ENCODE measurements at places on chromosomes 11 and 22.

DNA sequence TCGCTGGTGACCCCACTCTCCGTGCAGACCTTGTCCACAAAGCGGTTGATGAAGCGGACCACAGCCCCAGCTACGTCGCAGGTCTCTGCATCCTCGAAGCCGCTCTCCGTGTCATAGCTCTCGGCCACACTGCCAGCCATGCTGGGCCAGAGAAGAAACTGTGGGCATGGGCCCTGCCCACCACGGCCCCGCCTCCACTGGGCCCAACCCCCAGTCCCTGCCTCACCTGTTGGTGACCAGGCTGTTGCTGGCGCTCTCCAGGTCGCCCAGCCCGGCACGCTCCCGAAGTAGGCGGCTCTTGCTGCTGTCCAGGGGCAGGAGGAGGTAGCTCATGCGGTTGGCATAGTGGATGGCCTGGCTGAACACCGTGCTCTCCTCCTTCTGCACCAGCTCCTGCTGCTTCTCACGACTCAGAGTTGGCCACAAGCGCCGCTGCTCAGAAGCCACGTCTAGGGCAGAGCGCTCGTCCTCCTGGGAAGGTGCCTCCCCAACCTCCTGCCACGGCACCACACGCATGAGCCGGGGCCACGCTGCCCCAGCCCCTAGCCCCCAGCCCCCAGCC, 12.8 kb downstream of the SBF1 start:
- DNase-seq: no peak

- no peak for DNase-seq
Observed at GRCh38 chr11:57610170-57610569, 12.7 kb downstream of the SERPING1 start.

DNA sequence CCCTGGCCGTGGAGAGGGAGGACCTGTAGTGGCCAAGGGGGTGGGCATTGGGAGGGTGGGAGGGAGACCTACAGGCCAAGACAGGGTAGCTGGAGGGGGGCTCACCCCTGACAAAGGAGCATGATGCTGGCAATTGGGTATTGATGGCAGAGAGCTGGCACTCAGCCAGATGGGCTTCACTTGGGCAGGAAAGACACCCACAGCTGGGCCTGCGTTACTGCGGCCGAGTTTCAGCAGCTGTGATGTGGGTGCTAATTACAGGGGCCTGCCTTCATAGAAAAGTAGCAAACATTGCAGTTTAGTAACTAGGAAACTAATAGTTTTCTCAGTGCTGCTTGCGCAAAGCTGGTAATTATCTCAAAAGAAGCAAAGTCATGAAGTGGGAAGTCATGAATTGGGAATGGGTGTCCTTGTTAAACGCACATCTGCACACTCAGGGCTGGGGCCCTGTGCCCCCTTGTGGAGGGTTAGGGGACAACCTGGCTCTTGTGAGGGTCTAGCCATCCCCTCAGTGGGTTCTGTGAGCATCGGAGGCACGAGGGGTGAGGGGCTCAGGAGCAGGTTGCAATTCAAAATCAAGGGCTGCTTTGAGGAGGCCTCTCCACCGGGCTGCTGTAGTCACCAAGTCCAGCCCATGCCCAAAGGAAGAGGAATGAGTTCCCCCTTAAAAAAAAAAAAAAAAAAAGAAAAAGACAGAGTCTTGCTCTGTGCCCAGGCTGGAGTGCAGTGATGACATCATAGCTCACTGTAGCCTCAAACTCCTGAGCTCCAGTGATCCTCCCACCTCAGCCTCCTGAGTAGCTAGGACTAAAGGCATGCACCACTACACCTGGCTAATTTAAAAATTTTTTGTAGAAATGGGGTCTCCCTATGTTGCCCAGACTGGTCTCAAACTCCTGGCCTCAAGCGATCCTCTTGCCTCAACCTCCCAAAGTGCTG, 24.4 kb upstream of the TXNRD2 start:
- peak; percentile 39 for DNase-seq

DNA sequence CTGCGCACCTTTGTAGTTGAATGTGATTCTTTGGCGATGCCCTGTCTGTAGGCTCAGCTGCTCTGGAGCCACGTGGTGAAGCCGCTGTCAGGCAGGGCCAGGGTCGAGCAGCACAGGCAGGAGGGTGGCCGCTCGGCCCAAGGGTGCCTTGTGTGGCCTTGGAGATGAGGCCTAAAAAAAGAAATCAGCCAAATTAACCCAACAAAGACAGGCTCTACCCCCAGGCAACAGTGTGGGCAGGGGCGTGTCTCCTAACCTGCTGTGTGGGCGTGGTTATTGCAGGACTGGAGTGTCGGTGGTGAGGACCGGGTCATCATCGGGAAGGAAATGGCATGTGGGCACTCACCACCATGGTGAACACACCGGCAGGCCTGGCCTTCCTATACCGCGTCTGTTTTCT, 34.3 kb downstream of the CTTN start:
- DNase-seq: no peak

- DNase-seq: no peak
Observed at GRCh38 chr11:92758241-92758780, 211.1 kb upstream of the MTNR1B start.

DNA sequence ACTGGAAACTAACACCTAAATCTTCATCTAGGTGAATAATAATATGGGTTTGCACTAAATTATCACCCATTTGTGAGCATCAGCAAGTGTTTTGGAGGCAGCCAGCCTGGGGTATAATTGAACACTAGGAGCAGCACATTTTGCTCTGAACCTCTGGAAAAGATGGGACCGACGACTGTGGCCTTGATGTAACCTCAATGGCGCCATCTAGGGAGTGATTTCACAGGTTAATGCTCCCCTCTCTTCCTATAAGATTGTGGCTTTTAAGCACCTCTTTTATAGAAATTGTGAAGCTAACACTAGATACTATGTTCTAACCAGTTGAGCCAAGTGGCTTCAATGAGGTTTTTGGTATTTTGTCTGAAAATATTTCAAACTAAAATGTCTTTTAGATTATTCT, 203.7 kb downstream of the NELL1 start:
- DNase-seq: peak; percentile 31

GRCh38 chr22:37373451-37373850, 53.8 kb downstream of the ELFN2 start:
- DNase-seq: no peak

DNA sequence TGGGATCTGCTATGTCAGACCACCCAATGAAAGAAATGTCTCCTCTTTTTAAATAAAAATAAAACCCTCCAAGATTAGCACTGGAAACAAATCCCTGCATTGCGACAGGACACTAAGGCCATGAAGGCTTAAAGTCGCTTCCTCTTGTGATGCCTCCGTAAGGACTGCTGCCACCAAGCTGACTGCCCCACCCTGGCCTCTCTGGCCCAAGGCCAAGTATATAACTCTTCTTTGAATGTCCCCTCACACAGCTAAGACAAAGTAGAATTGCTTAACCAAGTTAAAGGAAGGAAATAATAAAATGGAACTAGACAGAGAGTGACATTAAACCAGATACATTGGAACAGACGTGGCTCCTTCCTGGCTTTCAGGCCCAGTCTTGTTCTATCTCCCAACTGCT, 7.5 kb upstream of the NRGN start:
- DNase-seq: peak; percentile 53

DNA sequence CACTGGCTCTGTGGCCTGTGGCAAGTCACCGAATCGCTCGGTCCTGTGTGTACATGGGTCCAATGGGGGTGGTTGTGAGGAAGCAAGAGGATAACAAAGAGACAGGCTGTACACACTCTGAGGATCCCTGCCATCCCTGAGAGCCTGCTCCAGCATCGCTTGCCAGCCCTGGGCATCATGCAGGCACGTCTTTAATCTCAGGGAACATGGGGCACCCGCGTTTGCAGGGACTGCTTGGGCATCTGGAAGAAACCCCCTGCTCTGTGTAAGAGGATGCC, 1.3 kb upstream of the C1QTNF5 start:
- DNase-seq: no peak

- peak; percentile 46 for DNase-seq
Observed at GRCh38 chr11:65575568-65576231, at the start of gene EHBP1L1. Gene EHBP1L1 (plus strand): TSS chr11:65576053. CDS start chr11:65576303, 250 bp downstream.

DNA sequence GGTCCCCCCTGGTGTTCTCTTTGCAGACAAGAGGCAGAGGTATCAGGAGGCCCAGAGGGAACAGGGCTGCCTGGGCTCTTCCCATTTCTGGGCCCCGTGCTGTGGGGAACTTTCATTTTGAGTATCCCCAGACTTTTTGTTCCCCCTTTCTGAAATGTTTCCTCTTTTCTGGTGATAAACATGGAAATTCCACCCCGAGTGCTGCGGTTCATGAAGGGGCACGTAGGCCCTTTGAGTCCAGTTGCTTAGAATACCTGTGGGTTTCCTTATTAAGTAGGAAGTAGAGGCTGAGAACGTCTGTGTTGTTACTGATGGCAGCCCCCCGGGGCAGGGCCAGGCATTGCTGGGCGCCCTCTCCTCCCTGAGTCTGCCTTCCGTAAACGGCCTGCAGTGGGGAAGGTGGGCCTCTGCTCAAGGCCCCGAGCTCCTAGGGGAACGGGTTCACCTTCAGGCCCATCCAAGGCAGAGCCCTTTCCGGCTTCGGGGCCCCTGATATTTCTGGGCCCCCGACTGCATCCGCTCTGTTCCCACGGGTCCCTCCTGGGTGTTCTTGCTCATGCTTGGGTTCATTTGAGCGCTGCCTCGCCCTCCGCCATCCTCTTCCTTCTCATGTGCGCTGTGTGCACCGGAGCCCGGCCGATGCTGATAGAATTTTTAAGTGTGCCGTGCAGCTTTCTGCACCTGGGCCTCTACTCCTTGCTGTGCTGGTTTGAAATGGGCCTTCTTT, 12.0 kb downstream of the TBC1D22A start:
- DNase-seq: no peak

GRCh38 chr11:66420671-66421476, at the start of gene NPAS4:
Gene NPAS4 (plus strand): TSS chr11:66421035. CDS start chr11:66421180, 145 bp downstream.
- no peak for DNase-seq

- no peak for DNase-seq
Observed at GRCh38 chr11:67400942-67401494, 640 bp downstream of the PPP1CA start.

GRCh38 chr11:3834664-3835461, 5.9 kb downstream of the RHOG start:
- peak; percentile 81 for DNase-seq

DNA sequence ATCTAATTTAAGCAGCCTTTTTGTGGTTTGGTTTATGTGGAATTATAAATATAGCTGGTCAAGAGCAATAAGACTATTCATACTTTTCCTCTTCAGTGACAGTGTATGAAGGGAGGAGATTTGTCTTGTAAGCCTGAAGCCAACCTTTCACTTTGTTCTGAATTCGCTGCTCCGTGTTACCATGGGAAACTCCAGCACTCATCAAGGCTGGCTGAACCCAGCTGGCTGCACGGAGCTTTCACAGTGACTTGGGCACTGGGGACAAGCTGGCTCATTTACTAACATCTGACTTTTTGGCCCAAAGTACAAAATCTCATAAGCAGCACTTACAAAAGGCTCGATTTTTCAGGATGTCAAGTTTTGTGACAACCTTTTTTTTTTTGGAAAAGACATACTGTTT, 120.4 kb upstream of the GRIA4 start:
- no peak for DNase-seq

GRCh38 chr11:63508745-63509144, 2.9 kb downstream of the LGALS12 start:
- no peak for DNase-seq

- no peak for DNase-seq
Observed at GRCh38 chr22:46966846-46967245, 204.4 kb downstream of the TBC1D22A start.

Measured in AML-193 (cell line).